Stimulated activated naive B cell treated with anti-CD40 and anti-IgM and Interleukin-4, amounts not matched to agents 10 μg/mL and 1 μg/mL and 100 μg/mL, for 72 hours (primary cell): ENCODE measurements at places on chromosomes 4 and X.

DNA sequence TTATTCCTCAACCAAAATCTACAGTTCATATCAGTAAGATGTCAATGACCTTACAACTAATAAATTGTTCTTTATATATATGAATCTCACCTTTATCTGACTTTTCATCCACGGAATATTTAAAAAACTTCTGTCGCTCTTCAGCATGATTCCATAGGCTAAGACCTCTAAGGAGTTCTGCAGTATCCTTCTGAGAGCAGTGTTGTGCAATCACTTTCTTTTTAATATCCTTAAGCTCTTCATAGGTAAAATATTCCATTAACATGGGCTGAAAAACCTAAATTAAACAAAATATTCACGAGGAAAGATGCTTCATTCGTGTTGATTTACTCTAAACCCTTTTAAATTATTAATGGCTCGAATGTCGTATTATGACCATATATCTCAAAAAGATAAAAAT lies 16.7 kb downstream of the FBXL5 start:
- DNase-seq, result no peak

- DNase-seq, result no peak
Measured at GRCh38 chr4:182222766-182223165, 20.4 kb upstream of the TENM3 start.

- DNase-seq, result no peak
Measured at GRCh38 chrX:45164021-45164621, 36.6 kb downstream of the DIPK2B start.

- DNase-seq, result no peak
Measured at GRCh38 chr4:173626277-173626676, 96.2 kb upstream of the HAND2 start.

DNA sequence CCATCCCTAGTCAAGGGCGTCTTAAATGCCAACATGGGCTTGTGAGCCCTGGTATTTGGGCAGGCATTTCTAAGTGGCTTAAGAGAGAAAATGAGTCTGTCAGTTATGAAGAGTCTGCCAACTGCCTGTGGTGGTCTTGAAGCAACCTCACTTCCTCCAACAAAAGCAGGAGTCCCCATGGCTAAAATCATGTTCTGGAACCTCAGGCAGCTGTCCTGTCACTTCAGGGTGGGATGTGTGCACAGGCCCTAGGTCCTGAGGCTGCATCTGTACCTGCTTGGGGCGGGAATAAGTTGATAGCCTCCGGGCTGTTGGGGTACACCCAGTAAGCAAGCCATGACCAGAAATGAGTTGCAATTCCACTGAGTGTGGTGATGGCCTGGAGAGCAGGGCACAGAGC lies 115.0 kb upstream of the SCML1 start:
- no peak for DNase-seq

DNA sequence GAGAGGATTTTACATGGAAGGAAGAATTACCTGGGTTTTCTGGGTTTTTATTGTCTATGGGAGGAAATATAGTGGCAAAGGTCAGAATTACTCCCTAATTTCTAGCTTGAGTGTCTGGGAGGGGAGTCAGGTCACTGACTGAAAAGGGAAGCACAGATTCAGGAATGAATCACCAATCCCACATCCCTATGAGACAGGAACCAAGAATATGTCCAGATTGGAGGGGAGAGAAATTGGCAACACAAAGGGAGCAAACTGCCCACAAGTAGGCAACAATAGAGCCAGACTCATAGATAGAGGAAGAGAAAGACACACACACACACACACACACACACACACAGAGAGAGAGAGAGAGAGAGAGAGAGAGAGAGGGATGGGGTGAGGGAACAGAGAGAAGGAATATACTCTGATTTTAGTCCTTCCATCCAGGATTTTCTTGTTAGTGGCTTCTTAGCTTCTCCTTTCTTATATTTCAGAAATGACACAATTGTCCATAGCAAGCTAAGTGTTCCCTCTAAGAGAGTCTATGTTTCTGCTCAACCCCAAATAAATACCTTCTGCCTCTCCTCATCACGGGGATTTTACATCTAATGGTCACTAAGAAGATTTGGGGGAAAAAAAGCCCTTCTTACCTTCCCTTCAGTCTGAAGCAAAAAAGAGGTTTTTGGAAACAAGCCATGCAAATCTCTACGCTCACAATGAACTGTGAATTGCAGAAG lies 12.0 kb downstream of the P2RY10 start:
- no peak for DNase-seq

- DNase-seq, result no peak
Measured at GRCh38 chr4:141432000-141432712, 204.2 kb upstream of the IL15 start.

- no peak for DNase-seq
Measured at GRCh38 chr4:2472187-2472586, 3.3 kb downstream of the RNF4 start.

DNA sequence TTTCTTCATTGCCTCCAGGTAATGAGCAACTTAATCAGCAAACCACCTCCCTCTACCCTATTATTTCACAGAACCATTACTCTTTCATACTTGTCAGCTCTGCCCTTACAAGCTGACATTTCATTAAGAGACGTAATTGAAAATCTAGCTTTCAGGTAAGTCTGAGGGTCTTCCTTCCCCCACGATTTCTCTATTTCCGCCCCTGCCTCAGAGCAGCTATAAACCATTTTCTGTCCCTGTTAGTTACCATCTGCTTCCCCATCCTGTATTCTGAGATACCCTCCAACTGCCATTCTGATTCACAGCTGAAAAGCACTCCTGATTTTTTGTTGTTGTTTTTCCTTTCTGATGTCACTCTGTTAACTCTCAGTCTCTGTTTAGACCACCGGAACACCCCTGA lies 37.1 kb downstream of the SH3RF1 start:
- DNase-seq, result no peak

DNA sequence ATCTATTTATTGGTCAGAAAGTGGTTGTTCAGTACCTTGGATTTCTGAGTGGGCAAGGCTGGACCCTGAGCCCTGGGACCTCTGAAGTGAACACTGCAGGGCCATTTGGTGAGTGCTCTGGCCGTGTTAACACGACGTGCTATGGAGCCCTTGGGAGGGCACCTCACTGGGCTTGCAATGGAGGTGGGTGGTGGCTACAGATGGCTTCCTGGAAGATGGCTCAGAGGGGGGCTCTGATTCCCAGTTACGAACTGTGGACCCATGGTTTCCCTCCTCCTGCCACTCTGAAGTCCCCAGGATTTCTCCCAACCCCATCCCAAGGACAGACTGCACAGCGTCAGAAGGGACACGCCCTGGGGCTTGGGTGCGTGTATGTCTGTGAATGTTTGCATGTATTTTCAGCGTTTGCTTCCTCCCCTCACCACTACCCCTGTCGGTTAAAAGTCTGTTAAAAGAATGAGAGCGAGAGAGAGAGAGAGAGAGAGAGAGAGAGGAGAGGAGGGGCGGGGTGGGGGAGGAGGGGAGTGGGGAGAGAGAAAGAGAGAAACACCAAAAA lies 3.7 kb upstream of the RHOH start:
- no peak for DNase-seq

- DNase-seq, result no peak
Measured at GRCh38 chr4:31929676-31930345, 1209.6 kb downstream of the PCDH7 start.

GRCh38 chrX:120115438-120115963 lies at the start of gene RHOXF1:
RHOXF1 (minus strand) TSS chrX:120115913; CDS start chrX:120115862, 51 bp downstream.
- DNase-seq, result no peak

DNA sequence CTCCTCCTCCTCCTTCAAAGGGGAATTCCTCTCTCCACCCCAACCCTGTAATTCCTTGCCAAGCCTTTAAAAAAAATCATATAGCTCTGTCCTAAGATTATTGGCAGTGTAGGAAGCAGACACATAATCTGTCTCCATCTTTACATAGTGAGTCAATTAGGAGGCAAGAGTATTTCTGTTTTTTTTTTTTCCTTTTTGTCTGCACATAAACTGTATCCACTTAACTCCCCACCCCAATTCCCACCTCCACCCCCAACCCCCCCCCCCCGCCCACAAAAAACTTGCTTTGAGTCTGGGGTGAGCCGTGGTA lies 182.5 kb downstream of the RASL11B start:
- no peak for DNase-seq

DNA sequence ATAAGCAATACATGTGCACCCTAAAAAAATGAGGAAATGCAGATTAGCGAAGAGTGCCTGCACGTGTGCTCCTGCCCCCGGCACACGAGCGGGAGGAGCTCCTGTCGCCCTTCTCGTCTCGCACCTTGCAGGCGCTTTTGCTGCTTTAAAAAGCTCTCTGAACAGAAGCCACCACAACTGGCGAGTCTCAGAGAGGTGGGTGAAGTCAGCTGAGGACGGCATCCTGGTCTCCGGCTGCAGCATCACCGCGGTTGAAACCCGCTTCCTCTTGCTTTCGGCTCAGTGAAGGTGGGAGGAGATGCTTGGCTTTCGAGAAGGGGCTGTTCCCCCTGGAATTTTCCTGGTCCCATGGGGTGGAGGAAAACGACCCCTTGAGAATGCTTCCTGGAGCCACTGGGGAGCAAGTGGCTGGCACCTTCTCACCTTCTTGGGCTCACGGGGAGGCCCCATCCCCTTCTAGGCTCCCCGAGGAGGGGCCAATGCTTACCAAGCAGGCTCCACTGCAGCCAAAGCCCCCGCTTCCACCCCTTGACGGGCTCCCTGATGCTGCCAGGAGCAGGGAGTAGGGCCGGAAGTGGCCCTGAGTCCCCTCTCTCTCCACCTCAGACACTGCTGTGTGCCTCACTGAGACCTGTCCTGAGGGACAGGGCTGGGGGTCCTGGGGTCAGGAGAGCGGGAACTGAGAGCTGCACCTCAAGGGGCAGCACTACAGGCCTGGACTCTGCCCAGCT lies 29.2 kb upstream of the MXD4 start:
- DNase-seq, result peak; percentile 26

DNA sequence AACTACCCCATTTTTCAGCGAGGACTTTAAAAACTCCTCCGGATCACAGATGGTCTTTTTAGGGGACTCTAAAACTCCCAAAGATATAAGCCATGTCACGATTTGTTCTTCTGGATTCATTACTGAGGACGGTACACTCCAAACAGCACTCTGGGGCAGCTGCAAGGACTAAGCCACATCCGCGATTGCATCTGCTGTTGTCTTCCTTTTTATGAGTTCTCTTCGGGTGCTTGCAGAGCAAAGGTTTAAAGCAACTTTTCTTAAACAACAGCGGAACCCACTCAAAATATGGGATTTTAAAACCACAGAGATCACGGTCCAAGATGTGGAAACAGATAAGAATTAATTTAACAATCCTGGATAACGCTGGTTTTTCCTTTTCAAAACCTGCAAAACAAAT lies at the start of gene ARHGEF6:
TSS of gene ARHGEF6 (minus strand) at position 170 of the 400 bp plus-strand sequence. CDS start at position 120, 50 bp downstream.
- no peak for DNase-seq

GRCh38 chr4:144658903-144659302 lies 12.9 kb downstream of the HHIP start:
- DNase-seq, result no peak

DNA sequence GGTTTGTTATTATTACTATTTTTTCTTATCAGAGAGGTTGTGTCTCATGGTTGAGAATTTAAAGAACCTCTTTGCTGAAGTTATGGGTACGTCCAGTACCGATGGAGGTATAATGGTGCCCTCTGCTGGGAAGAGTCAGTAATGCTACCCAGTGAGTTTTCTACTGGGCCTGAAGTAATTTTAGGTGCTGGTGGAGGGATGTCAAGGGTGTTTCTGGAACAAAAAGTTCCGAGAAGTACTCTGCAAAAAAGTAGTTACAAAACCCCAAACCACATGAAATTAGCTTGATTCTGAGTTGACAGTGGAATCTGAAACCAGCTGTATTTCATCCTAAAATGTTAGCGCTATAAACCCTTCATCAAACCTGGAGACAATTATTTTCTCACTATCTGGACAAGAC lies 102.5 kb upstream of the MID1 start:
- peak; percentile 15 for DNase-seq

DNA sequence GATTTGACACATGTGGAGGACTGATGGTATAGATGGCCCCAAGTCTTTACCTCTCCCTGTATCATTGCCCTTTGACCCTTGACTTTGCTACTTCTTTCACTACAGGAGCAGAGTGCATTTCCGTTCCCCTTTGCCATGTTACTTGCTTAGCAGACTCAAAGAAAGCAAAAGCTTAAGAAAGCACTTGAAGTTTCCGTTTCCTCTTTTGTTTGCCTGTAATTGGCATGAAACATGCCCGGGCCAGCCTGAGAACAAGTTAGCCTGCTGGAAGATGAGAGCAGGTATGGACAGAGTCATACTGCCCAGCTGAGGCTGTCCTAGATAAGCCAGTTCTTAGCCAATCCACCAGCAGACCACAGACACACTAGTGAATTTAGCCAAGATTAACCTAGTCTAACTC lies 206.0 kb downstream of the BCOR start:
- no peak for DNase-seq

GRCh38 chr4:153348006-153348405 lies 3.5 kb downstream of the MND1 start:
- no peak for DNase-seq

- DNase-seq, result peak; percentile 75
Measured at GRCh38 chr4:102344520-102344953, 745 bp downstream of the SLC39A8 start.

DNA sequence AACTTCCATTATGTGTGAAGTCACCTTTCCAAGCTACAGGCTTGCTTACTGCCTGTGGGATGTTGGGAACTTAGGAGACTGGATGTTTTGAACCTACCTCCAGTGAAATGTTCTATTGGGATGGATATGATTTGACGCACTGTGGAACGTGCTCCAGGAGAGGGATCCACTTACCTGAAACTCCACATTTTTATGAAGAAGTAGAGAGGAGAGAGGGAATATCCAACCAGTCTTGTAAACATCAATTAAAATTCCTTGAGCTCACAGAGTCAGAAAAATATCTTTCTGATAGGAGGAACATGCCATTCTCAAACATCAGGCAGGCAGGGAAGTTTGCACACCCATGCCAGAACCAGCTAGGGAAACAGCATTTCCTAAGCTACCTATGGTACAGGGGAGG lies 91.1 kb upstream of the MAOA start:
- DNase-seq, result no peak

- DNase-seq, result no peak
Measured at GRCh38 chr4:19924761-19925160, 326.9 kb upstream of the SLIT2 start.

DNA sequence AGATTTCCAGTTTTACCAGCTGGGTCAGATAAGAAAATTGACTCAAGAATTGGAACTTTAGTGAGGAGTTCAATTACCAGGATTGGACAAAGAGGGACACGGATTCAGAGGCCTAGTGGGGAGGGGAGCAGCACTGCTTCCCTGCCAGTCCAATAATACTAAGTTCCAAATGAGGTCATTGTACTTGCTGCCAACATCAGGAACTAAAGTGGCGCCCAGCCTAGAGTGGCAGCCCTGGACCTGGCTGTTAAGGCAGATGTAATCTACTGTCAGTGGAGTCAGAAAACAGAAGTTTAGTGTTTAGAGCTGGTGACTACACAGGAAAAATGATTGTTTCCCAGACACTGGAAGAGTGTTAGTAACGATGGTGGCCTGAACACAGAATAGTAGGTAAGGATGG lies 42.7 kb upstream of the RAPGEF2 start:
- no peak for DNase-seq

- DNase-seq, result no peak
Measured at GRCh38 chr4:11497972-11498371, 69.3 kb upstream of the HS3ST1 start.

- no peak for DNase-seq
Measured at GRCh38 chr4:188452097-188452496, 312.9 kb downstream of the TRIML1 start.
